Fibroblast of villous mesenchyme (primary cell): ENCODE measurements at places on chromosomes 1 and 21. TPM values are rescaled to one million over a fixed set of nuclear protein-coding genes. Genes with fewer than 3 reads are reported as not detected.

The ANGPTL3 gene
- total RNA-seq, result under 0.01 TPM in 1 of 2 replicates, not detected in the other

The ELAPOR1 gene
- total RNA-seq, result 0.43 and 0.64 TPM in 2 replicates

The ALDH4A1 gene
- total RNA-seq, result 13.0 and 13.5 TPM in 2 replicates

The FCGR3B gene
- not detected in 2 replicates for total RNA-seq

The OR2T33 gene
- not detected in 2 replicates for total RNA-seq

The KCNH1 gene
- 11.2 and 14.2 TPM in 2 replicates for total RNA-seq

The OR6N2 gene
- total RNA-seq, result not detected in 2 replicates

The PCBP3 gene
- 1.3 and 2.9 TPM in 2 replicates for total RNA-seq

The ZMYM4 gene
- total RNA-seq, result 42.8 and 59.6 TPM in 2 replicates

The PGLYRP3 gene
- total RNA-seq, result not detected in 2 replicates

The DNAI4 gene
- 3.5 and 9.9 TPM in 2 replicates for total RNA-seq

The TFF2 gene
- not detected in 2 replicates for total RNA-seq

The MMEL1 gene
- under 0.01 and 0.64 TPM in 2 replicates for total RNA-seq

The CNN3 gene
- total RNA-seq, result 354 and 485 TPM in 2 replicates

The ST6GALNAC3 gene
- total RNA-seq, result 1.3 TPM in 2 replicates

The LCE6A gene
- total RNA-seq, result not detected in 2 replicates

The GNG5 gene
- 17.3 and 20.9 TPM in 2 replicates for total RNA-seq

The FCRL2 gene
- not detected in 2 replicates for total RNA-seq

The SYCP1 gene
- not detected in 2 replicates for total RNA-seq

The CELA2A gene
- not detected in 2 replicates for total RNA-seq

The LPAR3 gene
- 1.9 and 2.6 TPM in 2 replicates for total RNA-seq

The SYNC gene
- 56.0 and 72.5 TPM in 2 replicates for total RNA-seq

The CD52 gene
- total RNA-seq, result not detected in 2 replicates

The NDC1 gene
- 13.9 and 28.9 TPM in 2 replicates for total RNA-seq
